ENCODE measurements at places on chromosomes 6 and 20. TPM values are rescaled to one million over a fixed set of nuclear protein-coding genes. Genes with fewer than 3 reads are reported as not detected.

GRCh38 chr6:98669371-98669770, 165.0 kb upstream of the POU3F2 start:
- no peak for DNase-seq

DNA sequence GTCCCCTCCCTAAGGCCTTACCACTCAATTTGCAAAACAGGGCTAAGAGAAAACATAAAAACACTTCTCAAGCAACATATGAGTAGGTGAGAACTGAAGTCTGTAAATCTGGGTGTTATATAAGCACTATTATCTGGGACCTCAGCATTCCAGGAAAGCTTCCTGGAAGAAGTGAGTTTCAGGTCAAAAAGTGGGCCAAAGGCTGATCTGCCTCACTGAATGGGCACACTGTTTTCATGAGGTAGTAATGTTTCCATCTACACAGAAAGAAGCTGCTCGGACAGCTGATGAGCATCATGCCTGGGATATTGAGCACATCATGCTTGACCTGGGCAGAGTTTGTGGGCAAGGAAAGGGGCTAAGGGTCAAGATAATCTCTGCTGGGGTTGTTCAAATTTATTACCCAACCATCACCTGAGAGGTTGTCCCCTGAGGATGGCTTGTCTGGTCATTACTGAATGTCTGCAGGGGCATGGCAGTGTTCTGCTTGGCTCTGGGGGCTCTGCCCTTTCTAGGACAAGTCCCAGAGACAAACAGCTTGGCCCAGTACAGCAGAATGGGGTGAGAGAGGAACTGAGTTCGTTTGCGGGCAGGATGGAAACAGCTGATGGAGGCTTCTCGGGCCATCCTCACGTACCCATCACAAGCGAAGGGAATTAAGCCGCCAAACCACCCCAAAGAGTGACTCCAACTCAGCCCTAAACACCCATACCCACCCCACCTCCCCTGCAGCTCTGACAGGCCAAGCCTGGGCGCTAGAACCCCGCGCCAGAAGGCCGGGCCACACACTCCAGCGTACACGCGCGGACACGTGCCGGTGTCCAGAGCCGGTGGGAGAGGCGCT, 1.2 kb upstream of the SYNJ2 start:
- DNase-seq = no peak

DNA sequence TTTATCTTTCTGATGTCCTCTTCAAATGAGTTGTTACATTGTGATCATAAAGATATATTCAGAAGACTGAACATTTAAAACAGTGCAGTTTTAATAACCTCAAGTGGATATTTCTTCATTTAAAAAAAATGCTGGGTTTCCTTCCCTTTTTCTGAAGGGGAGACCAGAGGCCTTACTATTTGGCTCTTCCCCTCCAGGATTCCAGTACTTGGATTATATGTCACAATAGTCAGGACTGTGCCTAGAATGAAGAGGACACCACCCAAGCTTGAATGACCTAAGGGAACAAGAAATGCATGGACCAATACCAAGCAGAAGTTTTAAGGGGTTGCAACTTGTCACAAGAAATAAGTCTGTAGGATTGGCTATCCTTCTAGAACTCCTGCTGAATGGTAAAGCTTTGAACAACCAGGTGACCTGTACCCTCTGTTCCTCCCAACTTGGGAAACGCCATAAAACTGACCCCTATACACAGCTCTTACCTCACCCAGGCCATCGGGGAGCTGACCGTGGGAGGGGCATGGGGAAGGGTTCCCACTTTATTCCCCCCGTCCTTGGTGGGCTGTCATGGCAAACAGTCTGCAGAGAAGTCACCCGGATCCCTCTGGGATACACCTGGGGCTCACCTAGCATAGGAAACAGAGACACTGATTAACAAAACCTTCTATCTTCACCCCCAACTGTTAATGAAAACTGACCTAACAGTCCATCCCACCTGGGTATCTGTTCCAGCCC, 2.0 kb downstream of the FRS3 start:
- DNase-seq = no peak

GRCh38 chr6:56816370-56816769, 138.5 kb upstream of the BEND6 start:
- no peak for DNase-seq

DNA sequence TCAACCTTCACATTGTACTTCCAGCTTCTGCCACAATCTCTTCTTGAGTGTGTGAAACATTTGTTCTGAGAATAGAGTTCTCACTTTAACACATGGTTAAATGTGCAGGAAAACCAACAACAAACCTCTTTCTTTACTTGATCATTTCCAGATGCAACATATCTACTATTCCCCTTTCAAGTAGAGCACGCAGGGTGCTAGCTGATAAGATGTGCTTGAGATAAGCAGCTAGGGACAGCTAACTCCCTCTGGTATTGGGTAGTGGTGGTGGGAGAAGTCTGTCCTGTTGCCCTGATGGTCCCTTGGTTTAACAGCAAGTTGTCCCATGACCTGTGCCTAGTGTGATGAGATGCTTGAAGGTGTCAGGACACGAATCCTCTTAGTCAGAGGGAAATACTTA, 15.4 kb upstream of the HMGCLL1 start:
- DNase-seq = no peak

The GPSM3 gene
- polyA plus RNA-seq = 11.8 TPM

The LPA gene
- 0.38 TPM for polyA plus RNA-seq

The CMTR1 gene
- 43.4 TPM for polyA plus RNA-seq

GRCh38 chr20:21393166-21393565, 4.2 kb downstream of the NKX2-4 start:
- DNase-seq = no peak

- no peak for DNase-seq
These were observed 969.6 kb downstream of the EYS start for GRCh38 chr6:64737418-64737817.

The MDFI gene
- 37.5 TPM for polyA plus RNA-seq

GRCh38 chr20:53354314-53354713, 239.3 kb downstream of the ZNF217 start:
- DNase-seq = no peak

The KIF13A gene
- polyA plus RNA-seq = 35.5 TPM

- no peak for DNase-seq
These were observed 38.1 kb downstream of the FAM50B start for GRCh38 chr6:3887150-3887700.

The TCF15 gene
- polyA plus RNA-seq = 2.6 TPM

The SCUBE3 gene
- 37.6 TPM for polyA plus RNA-seq

The RNF5 gene
- 108 TPM for polyA plus RNA-seq

DNA sequence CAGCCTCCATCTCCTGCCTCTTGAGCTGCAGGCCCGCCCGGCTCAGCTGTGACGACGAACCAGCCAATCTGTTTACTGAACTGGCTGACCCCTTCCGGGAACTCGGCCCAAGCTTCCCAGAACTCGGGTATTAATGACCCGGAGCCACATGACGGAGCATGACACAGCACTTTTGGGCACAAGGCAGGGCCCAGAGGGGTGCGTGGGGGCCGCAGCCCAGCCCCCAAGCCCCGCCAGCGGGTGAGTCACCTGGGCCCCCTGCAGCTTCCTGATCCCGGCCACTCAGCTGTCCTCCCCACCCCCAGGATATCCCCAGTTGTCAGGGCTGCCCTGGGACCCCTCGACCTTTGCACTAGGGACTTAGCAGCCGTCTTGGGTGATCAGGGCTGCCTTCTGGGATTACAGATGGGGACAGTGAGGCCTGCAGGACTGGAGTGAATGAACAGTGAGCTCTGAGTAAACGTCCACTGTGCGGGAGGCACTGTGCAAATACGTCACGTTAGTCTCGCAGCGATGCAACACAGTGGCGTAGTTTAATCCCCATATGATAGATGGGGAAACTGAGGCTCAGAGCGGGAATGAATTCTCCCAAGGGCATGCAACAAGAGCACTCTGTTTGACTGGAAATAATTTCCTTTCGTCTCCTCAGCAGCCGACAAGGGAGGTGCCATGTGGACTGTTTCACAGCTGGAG, 102.1 kb downstream of the CEBPB start:
- peak; percentile 77 for DNase-seq

- no peak for DNase-seq
These were observed 19.0 kb downstream of the CTCFL start for GRCh38 chr20:57505979-57506378.

The NOX3 gene
- polyA plus RNA-seq = 3.1 TPM

DNA sequence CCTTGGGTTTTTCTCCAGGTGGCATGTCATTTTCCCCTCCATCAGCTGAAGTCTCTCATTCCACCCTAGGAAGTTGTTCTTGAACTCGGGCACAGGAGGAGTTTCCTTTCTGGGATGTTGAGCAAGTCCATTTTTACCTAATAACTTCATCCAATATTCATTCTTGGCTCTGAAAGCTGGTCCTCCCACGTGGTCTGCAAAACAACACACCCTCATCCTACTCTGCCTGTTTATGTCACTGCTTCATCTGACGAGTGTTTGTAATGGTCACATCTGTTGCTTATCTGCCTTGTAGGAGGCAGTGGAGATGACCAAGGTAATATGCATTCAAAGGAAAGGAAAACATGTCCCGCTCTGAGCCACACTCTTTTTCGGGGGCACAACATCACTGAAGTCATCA, 41.7 kb upstream of the AIG1 start:
- no peak for DNase-seq

- no peak for DNase-seq
These were observed 50.1 kb upstream of the DEK start for GRCh38 chr6:18314317-18314997.

DNA sequence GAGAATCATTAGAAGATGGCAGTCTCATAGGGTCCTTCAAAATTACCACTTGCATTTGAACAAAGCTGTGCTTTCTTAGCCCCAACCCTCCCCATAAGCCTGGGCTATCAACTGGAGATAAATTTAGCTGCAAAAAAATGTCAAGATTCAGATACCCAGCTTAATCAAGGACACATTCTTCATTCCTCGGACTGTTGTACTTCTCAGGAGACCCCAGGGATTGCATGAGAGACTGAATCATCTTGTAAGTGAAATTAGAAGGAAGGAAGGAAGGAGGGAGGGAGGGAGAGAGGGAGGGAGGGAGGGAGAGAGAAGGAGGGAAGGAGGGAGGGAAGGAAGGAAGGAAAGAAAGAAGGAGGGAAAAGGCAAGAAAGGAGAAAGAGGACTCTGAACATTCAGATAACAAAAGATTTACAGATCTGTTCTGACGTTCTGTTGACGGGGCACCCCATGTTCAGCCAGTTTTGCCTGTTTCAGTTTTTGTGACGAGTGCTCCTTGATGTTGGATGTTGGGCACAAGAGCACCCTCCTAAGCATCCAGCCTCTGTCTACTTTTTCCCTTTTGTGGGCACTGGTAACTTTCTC, 498.7 kb downstream of the PREX1 start:
- no peak for DNase-seq

GRCh38 chr6:10210052-10210451, 204.8 kb downstream of the TFAP2A start:
- DNase-seq = no peak

GRCh38 chr6:30816791-30817739, 67.3 kb upstream of the DDR1 start:
- no peak for DNase-seq

DNA sequence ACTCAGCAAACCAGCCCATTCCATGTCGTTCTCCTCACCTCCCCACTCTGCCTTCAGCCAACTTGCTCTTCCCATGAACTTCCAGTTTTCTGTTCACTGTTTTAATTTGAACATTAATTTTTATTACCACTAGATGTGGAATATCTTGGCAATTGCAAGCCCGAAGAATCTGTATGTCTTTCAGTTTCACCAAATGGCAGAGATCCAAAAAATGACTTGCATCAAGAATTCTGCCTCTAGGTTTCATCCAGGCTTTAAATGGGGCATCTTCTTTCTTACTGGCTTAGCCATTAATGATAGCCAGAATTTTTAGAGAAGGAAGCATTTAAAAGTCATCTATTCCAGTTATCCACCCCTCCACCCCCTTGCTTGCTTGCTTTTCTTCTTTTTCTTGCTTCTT, 39.0 kb downstream of the CAP2 start:
- no peak for DNase-seq

DNA sequence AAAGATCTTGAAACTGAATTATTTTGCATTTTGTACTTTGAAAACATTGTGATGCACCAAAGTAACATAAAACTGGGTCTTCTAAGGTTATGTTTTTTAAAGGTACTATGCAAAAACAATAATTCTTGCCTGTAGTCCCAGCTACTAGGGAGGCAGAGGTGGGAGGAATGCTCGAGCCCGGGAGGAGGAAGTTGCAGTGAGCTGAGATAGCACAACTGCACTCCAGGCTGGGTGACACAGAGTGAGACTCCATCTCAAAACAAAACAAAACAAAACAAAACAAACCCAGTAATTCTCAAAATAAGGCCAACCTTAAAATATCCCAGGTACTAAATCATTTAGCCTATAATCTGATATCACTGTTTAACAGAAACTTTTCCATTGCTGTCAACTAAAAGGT, 269.6 kb downstream of the KHDC1L start:
- DNase-seq = no peak

DNA sequence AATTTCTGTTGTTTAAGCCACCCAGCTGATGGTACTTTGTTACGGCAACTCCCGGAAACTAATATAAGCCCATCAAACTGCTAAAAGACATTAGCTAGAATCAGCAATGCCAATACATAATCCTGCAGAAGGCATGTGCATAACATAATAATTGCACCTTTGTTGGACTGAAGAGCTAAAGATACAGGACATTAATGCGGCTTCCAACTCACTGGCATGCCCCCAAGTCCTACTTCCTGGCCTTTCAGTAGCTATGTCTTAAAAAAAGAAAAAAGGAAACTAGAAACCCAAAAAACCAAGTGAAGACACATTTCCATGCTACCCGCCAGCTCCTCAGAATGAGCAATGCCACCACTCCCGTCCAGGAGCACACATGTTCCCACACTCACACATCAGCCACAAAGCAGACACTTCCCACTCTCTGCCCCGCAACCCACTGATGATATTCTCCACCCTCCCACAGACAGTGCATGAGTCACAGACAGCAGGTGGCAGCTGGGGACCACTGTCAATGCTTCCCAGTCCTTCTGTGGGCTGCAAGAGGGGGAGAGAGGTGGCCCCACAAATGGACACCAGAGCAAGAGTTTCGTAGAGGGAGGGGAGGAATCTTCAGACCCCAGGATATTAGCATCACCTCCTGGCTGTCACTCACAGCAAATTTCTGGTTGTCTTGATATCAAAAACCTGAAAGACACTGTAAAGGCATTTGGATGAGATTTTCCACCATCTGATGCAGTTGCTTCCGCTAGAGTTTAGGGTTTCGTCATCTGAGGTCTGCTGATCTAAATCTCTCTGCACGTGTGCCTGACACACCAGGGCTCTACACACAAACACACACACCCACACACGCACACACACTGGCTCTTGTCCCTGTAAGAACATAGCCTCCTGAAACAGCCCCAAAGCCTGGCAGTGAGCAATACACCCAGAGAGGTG, 32.8 kb downstream of the GFOD1 start:
- DNase-seq = no peak
